Fibroblast of skin of left quadriceps (primary cell): ENCODE measurements at places on chromosomes 7 and 10.

GRCh38 chr7:34327681-34328080 is 330.3 kb upstream of the NPSR1 start:
- DNase-seq = no peak

DNA sequence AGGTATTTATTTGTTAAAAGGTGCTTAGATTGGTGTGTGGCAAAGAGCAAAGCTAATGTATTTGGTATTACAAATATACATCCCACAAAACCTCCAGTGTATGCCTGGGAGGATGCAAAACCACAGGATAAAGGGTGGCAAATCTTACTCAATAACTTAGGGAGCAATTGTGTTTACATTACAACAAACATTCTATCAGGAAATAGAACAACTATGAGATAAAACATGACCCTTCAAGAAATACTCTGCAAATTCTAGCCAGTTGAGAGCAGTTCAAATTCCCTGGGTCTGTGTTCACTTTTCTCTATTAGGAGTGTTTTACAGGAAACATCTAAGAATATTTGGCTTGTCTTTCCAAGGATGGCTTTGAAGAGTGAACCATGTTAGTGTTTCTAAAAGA is 64.9 kb downstream of the CUL1 start:
- DNase-seq = peak; percentile 3

- DNase-seq = no peak
Measured at GRCh38 chr7:66348531-66348930, 143.4 kb downstream of the TPST1 start.

DNA sequence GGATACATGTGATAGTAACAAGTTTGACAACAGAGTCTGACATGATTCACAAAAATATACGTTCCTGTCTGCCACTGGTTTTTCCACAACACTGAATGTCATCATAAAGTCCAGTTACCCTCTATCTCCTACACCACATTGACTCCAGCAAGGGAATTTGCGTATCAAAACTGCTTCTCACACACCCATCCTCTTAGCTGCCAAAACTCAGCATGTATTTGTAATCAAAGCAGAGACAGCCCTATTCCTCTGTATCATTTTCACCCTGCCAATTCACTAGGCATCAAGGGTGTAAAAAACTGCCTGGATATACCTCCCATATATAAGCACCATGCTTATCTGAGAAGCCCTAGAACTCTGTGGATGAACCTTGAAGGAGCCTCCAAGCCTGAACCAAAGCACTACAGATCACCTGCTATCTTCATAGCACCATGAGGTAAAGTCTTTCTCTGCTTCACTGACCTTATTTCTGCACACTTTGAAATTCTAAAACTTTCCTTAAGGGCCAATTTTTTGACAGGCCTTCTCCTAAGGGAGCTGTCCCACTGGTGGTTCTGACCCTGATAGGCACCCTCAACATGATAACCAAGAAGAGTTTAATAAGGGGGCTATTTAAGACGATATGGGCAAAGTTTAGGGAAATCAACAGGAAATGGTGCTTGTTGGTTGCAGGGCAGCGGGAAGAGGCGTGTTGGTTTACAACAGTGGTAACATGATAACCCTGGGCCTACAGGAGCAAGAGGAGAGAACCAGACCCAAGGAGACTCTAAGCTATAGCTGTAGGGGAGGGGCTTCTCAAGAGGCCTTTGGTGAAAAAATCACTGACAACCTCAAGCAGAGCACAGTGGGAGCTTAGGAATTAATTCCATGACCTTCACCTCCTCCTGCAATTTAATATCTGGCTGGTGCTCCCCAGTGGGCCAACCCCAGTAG is at the start of gene IFIT1B:
IFIT1B (plus strand) TSS at position 352 of the 933 bp plus-strand sequence; CDS start at position 432, 80 bp downstream.
- DNase-seq = no peak

GRCh38 chr7:141916099-141916498 is at the start of gene OR9A4:
TSS of gene OR9A4 (plus strand) at chr7:141916399. CDS start at chr7:141918876, 2,477 bp downstream.
- DNase-seq = no peak

GRCh38 chr10:21527598-21528235 is 2.2 kb upstream of the SKIDA1 start:
- DNase-seq = no peak

DNA sequence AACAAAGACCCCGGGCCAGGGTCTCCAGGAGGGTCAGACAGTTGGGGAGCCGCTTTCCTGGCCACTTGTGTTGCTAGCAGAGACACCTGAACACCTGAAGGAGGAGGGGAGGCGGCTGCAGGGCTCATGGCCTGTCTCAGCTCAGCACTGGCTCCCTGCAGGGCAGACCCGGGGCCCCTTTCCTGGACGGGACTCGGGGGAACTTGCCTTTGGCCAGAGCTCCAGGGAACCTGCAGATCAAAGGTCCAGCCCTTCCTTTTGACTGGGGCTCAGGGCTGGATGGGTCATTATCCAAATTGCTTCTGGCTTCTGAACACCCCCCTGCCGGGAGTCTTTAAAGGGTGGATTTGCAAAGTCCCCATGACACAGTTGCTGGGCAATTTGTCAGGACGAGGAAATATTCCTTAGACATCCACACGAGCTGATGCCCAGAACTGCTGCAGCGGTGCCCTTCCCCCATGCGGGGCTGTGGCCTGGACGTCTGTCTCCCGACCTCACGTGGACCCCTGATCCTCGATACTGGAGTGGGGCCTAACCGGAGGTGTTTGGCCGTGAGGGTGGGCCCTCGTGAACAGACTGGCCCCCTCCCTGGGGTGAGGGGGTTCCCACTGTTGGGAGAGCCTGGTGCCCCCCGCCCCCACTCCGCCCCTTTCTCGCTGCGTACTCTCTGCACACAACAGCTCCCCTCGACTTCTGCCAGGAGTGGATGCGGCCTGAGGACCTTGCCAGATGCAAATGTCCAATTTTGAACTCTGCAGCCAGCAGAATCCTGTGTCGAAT is 194.3 kb downstream of the ELFN1 start:
- DNase-seq = no peak

- DNase-seq = no peak
Measured at GRCh38 chr10:64444163-64444562, 923.0 kb downstream of the REEP3 start.
